ENCODE measurements at places on chromosomes 4 and X. TPM values are rescaled to one million over a fixed set of nuclear protein-coding genes. Genes with fewer than 3 reads are reported as not detected.

- H3K36me3 ChIP-seq, result no peaks in the 10 kb centered on the region
- no peak for DNase-seq
- H3K27ac ChIP-seq, result no peak overlapping the region
- no peaks in the 10 kb centered on the region for H3K27me3 ChIP-seq
- H3K4me3 ChIP-seq, result no peak overlapping the region
- peaks cover 3% of the 10 kb centered on the region for H3K4me1 ChIP-seq
Observed at GRCh38 chrX:39551762-39552161, 546.0 kb downstream of the BCOR start.

GRCh38 chrX:47620303-47620685 is 637 bp upstream of the SYN1 start:
- H3K27me3 ChIP-seq, result peaks cover 46% of the 10 kb centered on the region
- H3K36me3 ChIP-seq, result peaks cover 4% of the 10 kb centered on the region
- no peak overlapping the region for H3K27ac ChIP-seq
- no peak overlapping the region for H3K4me3 ChIP-seq
- H3K4me1 ChIP-seq, result peaks cover 19% of the 10 kb centered on the region

The CYTL1 gene
- not detected for total RNA-seq

The PSAPL1 gene
- not detected for total RNA-seq

GRCh38 chr4:109733728-109734127 is 3.9 kb upstream of the PLA2G12A start:
- peaks cover 3% of the 10 kb centered on the region for H3K27me3 ChIP-seq
- H3K4me1 ChIP-seq, result peaks cover 12% of the 10 kb centered on the region
- H3K36me3 ChIP-seq, result no peaks in the 10 kb centered on the region
- no peak overlapping the region for H3K4me3 ChIP-seq

DNA sequence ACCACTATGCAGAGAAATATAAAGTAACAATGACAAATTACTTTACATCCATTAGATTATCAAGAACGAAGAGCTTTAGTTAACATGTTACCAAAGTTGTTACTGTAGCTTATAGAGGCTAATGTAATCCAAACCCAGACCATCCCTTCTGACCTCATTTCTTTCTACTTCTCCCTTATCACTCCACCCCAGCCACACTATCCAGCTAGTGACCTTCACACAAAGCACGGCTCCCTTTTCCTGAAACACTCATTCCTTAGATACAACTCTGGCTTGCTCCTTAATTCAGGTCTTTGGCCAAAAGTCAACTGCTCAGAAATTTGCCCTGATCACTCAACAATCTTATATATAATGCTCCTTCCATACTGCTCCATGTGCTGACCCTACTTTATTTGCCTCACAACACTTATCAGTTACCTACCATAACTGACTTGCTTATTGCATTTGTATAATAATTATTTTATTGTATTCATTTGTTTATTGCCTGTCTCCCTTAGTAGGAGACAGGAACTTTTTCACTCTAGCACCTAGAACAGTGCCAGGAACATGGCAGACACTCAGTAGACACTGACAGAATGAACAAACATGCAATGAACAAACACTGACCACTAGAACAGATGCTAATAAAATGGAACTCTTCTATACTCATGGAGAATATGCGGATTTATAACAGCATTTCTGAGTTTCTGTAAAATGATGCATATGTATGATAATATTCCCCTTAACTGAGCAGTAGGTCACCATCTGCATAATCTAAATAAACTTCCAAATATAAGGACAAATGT is 67.6 kb downstream of the EIF4E start:
- no peak for DNase-seq
- peaks cover 2% of the 10 kb centered on the region for H3K27me3 ChIP-seq
- H3K27ac ChIP-seq, result no peak overlapping the region
- H3K36me3 ChIP-seq, result peaks cover 3% of the 10 kb centered on the region
- H3K4me3 ChIP-seq, result no peak overlapping the region

The TRPC5OS gene
- total RNA-seq, result not detected

GRCh38 chr4:169400832-169401231 is 130.1 kb upstream of the SH3RF1 start:
- peaks cover 1% of the 10 kb centered on the region for H3K4me1 ChIP-seq
- H3K27me3 ChIP-seq, result no peaks in the 10 kb centered on the region
- DNase-seq, result no peak

DNA sequence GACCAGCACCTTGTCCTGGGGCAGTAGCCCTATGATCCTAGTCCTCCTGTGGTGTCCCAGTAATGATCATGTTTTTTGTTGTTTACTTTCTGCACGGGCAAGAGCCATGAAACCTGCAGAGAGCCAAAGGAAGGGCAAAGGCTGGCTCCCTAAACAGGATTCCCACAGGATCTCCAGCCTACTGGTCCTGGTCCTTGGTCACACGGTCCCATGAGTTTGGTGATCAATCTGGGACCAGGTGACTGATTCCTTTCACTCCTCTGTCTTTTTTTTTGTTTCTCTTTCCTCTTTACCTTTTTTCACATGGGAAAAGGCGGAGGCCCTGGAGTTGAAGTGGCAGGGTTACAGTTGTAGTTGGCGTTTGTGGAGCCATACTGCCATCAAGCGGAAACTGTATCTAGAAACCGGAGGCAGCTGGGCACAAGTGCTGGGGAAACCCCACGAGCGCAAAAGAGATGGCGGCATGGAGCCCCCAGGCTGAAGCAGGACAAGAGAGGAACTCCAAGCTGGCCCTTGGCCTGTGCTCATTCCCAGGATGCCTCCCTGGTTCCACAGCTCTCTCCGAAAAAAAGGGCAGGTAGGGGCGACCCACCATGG is 34.6 kb downstream of the NBDY start:
- peak; percentile 45 for DNase-seq
- H3K4me3 ChIP-seq, result peak overlapping the region; percentile 65
- H3K27ac ChIP-seq, result peak overlapping the region; percentile 94
- H3K4me1 ChIP-seq, result peaks cover 52% of the 10 kb centered on the region

DNA sequence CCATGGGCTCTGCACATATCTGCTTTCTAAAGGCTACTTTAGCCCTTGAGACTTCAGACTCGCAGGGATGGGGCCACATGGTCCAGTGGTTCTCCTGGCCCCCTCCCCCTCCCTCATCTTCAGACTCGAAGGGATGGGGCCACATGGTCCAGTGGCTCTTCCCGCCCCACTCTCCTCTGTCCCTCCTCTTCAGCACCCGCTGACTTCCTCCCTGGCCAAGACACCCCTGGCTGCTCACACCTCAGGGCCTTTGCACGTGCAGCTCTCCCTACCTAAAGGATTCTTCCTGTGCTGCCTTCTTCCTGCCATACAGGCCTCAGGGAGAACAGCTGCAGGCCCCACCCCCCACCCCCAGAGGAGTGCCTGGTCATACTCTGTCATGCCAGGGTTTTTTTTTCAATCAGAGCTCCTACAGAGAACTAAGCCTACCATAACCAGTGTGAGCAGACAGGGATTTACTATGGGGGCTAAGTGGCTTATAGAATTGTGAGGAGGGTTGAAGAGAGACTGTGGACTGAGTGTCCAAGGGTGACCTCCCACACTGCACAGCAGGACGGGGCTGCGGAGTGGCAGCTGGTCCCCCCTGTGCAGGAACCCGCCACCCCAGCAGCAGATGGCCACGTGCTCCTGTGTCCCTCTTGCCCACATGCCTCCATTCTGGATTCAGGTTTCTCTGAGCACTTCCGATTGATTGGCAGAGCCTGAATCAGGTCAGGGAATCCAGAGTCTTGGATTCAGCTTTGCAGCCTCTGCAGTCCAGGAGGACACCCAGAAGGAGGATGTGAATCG is 6.1 kb upstream of the SPON2 start:
- no peak overlapping the region for H3K27ac ChIP-seq
- H3K4me1 ChIP-seq, result peaks cover 24% of the 10 kb centered on the region
- peaks cover 27% of the 10 kb centered on the region for H3K36me3 ChIP-seq
- H3K27me3 ChIP-seq, result peaks cover 22% of the 10 kb centered on the region
- no peak overlapping the region for H3K4me3 ChIP-seq

GRCh38 chr4:80196922-80197573 is at the start of gene PRDM8:
TSS of gene PRDM8 (plus strand) at chr4:80197503. CDS start at chr4:80200081, 2,578 bp downstream.
- peak within 1 kb of the TSS; percentile 57 for H3K4me3 ChIP-seq
- peaks cover 69% of the 10 kb centered on the region for H3K36me3 ChIP-seq
- no peak within 1 kb of the TSS for H3K27ac ChIP-seq
- peaks cover 28% of the 10 kb centered on the region for H3K4me1 ChIP-seq
- no peak for DNase-seq
- H3K27me3 ChIP-seq, result peaks cover 14% of the 10 kb centered on the region
